ENCODE measurements at places on chromosomes 1 and 21. TPM values are rescaled to one million over a fixed set of nuclear protein-coding genes. Genes with fewer than 3 reads are reported as not detected.

C4BPB gene
- total RNA-seq = not detected

TMEM63A gene
- 6.4 TPM for total RNA-seq

GSTM4 gene
- 13.6 TPM for total RNA-seq

AQP10 gene
- total RNA-seq = not detected

ZSCAN20 gene
- 8.3 TPM for total RNA-seq

- DNase-seq = no peak
Observed at GRCh38 chr1:228161362-228161761, 4.2 kb upstream of the IBA57 start.

DNA sequence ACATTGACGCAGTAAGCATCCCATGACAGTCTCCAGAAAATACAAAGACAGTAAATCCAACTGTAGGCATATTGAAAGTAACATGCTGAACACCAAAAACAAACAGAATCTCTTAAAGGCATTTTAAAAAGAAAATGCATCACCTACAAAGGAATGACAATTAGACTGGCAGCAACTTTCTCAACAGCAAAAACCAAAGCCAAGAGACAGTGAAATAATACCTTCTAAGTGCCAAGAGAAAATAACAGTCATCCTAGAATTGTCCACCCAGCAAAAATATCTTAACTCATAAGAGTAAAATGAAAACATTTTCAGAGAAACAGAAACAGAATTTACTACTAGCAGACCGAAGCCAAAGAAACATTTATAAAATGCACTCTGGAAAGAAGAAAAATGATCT is 20.0 kb downstream of the CCDC185 start:
- DNase-seq = no peak

DNA sequence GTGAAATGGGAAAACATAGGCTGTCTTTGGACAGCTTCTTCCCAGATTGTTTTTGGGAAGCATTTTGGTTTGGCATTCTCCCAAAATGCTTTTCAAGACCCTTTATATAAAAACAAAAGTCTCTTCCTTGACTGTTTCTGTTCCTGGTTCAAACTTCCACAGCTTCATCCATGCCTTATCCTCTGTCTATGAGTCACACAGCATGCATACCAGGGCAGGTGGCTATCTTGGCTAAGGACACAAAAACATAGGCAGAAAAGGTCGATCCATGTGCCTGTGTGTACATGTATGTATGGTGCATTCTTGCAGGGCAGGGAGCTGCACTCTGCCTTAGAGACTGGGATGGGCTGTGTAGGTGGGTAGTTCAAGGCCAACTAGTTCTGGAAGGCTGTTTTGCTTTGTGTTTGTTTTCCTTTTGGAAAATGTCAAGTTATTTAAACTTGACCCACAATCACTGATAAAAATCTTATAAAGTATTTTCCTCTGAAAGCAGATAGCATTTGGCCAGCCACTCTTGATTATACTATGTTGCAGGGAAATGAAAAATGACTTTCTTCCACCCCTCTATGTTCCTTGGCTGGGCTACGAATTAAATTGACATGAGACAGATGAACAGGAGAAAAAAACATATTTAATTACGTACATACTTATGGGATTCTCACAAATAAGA is 437.0 kb downstream of the SIPA1L2 start:
- no peak for DNase-seq

DNA sequence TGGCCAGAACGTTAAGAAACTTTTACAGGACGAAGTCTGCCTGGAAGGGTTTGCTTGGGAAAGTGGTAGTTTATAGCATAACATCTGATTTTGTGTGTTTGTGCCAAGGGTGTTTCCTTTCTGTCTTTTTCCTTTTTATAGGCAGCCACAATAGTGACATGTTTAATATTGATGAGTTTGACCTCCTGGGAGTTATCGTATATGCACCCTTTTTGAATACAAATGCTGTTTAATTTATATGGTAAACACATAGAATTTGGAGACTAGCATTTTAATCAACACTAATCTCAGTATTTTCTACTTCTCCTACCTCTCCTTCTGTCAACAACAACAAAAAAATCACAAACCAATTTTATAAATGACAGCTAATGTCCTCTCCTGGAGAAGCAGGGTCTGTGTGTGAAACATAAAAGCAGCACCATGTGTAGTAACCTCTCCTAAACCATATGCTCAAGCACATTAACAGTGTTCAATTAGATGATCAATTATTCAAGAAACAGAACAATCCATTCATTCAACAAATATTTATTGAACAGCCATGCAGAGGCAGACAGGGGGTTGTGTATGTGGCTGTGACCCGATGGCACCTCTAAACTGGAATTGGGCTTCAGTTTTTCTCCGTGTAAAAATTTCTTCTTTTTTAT is 604 bp upstream of the FMN2 start:
- no peak for DNase-seq

- no peak for DNase-seq
Observed at GRCh38 chr21:44520326-44521300, 19.4 kb downstream of the KRTAP10-1 start.

DNA sequence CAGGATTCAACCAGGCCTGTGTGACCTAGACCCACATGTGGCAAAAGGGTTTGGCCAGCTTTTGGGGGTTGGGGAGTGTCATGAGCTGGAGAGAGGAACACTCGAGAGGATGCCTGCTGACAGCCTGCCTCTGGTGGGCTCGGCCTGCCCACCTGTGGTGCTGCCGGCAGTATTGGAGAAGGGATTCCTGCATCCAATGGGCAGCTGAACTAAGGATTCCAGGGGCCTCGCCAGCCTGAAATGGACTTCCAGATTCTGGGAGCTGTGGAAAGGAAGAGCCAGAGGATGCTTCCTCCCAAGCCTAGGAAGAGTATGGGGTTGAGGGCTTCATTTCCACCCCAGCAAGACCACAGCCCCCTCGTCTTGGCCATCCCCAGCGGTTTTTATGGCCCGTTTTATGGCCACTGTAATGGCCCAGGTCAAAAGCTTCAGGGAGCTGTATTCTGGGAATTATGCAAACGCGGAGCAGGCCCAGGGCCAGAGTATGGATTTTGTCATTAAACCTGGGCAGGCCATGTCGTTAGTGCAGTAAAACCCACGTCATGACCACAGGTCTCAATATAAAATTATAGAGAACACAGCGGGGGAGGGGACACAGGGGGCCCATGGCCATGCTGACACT is 63.6 kb downstream of the TMEM53 start:
- DNase-seq = no peak

DNA sequence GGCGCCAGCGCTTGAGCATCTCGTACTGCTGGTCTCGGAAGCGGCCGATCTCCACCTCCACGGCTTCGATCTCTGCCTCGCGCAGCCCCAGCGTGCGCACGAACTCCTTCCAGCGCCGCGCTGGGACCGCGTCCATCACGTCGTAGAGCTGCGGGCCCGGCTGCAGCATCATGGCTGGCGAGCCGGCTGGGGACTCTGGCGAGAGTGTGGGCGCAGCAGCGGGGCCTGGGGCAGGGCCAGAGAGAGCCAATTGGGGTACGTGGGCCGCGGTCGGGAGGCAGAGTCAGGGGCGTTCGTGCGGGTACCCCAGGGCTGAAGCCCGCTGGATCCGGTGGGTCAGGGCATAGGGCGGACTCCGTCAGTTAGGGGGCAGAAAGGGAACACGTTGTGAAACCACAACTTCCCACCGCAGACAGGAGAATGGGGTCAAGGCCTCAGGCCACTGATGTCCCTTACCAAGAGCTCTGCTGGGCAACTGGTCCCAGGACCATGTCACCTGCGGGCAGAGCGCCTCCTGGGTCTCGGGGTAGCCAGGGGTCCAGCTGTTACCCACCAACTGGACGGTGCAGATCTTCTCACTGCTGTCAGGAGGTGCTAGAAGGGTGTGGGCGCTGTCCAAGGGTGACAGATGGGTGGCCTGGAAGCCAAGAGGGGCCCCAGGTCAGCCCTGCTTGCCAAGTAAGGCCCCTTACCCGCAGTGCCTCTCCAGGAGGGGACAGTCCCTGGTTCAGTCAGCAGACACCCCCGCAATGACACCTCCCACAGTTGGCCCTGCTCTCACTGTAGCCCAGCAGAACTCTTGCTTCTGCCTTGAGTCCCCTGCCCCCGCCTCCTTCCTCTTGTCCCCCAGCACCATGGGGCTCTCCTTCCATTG is 4.2 kb downstream of the TNFRSF25 start:
- no peak for DNase-seq

- peak; percentile 73 for DNase-seq
Observed at GRCh38 chr1:84253891-84254290, 47.6 kb upstream of the SAMD13 start.

GRCh38 chr1:242523719-242524570 is 552 bp downstream of the PLD5 start:
- peak; percentile 67 for DNase-seq

- no peak for DNase-seq
Observed at GRCh38 chr1:192418552-192419285, 101.9 kb downstream of the RGS21 start.

DNA sequence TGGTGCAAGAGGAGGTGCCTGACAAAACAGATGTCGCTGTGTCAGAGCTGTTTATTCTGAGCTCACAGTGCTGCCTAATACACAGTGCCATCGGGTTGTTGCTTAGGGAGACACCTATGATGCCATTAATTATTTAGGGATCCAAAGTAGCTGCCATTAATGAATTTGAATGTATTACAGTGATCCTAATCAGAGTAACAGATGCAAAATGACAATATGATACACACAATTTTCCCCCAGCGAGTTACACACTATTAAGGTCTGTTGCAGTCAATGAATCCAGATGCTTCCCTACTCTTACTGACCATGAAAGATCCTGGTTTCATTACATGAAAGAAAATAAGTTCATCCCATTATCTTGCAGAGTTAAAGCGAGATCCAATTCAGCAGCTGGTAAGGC is 91.3 kb downstream of the RWDD3 start:
- no peak for DNase-seq

GRCh38 chr1:29122682-29123052 is 1.0 kb downstream of the TMEM200B start:
- DNase-seq = peak; percentile 63

DNA sequence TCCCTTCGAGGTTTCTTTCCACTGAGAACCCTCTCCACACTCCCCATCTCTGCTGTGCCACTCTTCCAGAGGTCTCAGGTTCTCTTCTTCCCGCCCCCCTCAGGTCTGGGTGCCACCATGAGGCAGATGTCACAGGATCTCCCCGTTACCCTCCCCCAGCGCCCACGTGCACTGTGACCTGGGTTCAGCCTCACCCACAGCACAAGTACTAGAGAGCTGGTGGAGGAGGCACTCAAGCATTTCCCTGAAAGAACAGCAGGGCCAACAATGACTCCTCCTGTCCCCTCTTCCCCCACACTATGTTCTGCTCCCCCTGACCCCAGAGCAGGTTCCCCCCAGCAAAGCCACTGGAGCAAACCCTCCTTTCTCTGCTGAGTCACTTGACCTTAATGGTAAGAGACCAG is 14.3 kb downstream of the PLEKHA6 start:
- DNase-seq = peak; percentile 60

GRCh38 chr1:25871086-25871703 is 4.3 kb downstream of the PAQR7 start:
- no peak for DNase-seq
